ENCODE measurements at places on chromosomes 6 and 20. TPM values are rescaled to one million over a fixed set of nuclear protein-coding genes. Genes with fewer than 3 reads are reported as not detected.

RHAG gene
- total RNA-seq, result 2.5 TPM

DAAM2 gene
- 22.1 TPM for total RNA-seq

FAM209B gene
- total RNA-seq, result not detected

GRCh38 chr6:131948692-131949619 lies 2.2 kb downstream of the CCN2 start:
- H3K27me3 ChIP-seq, result no peaks in the 10 kb centered on the region
- peaks cover 15% of the 10 kb centered on the region for H3K4me1 ChIP-seq
- no peaks in the 10 kb centered on the region for H3K36me3 ChIP-seq

- no peaks in the 10 kb centered on the region for H3K4me1 ChIP-seq
- H3K36me3 ChIP-seq, result no peaks in the 10 kb centered on the region
- H3K27ac ChIP-seq, result no peak overlapping the region
- H3K4me3 ChIP-seq, result no peak overlapping the region
- no peak for DNase-seq
These were observed 32.1 kb upstream of the JAG1 start for GRCh38 chr20:10705801-10706459.

- H3K4me3 ChIP-seq, result no peak overlapping the region
- no peaks in the 10 kb centered on the region for H3K4me1 ChIP-seq
- DNase-seq, result no peak
- H3K27me3 ChIP-seq, result no peaks in the 10 kb centered on the region
These were observed 308.1 kb downstream of the EPM2A start for GRCh38 chr6:145427232-145427631.

GRCh38 chr6:95203153-95203754 lies 374.1 kb upstream of the MANEA start:
- no peaks in the 10 kb centered on the region for H3K27me3 ChIP-seq
- DNase-seq, result no peak
- H3K36me3 ChIP-seq, result no peaks in the 10 kb centered on the region
- no peak overlapping the region for H3K4me3 ChIP-seq
- no peaks in the 10 kb centered on the region for H3K4me1 ChIP-seq

- H3K27me3 ChIP-seq, result no peaks in the 10 kb centered on the region
- H3K4me3 ChIP-seq, result no peak overlapping the region
- no peak for DNase-seq
- H3K36me3 ChIP-seq, result no peaks in the 10 kb centered on the region
- no peak overlapping the region for H3K27ac ChIP-seq
- peaks cover 7% of the 10 kb centered on the region for H3K4me1 ChIP-seq
These were observed 21.6 kb downstream of the NAPB start for GRCh38 chr20:23399568-23400241.

- H3K4me3 ChIP-seq, result no peak overlapping the region
- H3K27ac ChIP-seq, result no peak overlapping the region
- H3K36me3 ChIP-seq, result no peaks in the 10 kb centered on the region
- DNase-seq, result no peak
- no peaks in the 10 kb centered on the region for H3K27me3 ChIP-seq
- no peaks in the 10 kb centered on the region for H3K4me1 ChIP-seq
These were observed 64.9 kb upstream of the EYS start for GRCh38 chr6:65771946-65772345.

GRCh38 chr20:57133926-57134650 lies 132.4 kb downstream of the BMP7 start:
- H3K4me3 ChIP-seq, result no peak overlapping the region
- no peaks in the 10 kb centered on the region for H3K36me3 ChIP-seq
- H3K27me3 ChIP-seq, result no peaks in the 10 kb centered on the region
- no peak for DNase-seq
- no peak overlapping the region for H3K27ac ChIP-seq

GRCh38 chr20:47235853-47236638 lies 120.5 kb downstream of the ZMYND8 start:
- H3K36me3 ChIP-seq, result no peaks in the 10 kb centered on the region
- DNase-seq, result no peak
- no peak overlapping the region for H3K27ac ChIP-seq
- no peak overlapping the region for H3K4me3 ChIP-seq
- no peaks in the 10 kb centered on the region for H3K4me1 ChIP-seq
- no peaks in the 10 kb centered on the region for H3K27me3 ChIP-seq

- no peak for DNase-seq
- H3K27ac ChIP-seq, result no peak overlapping the region
- H3K36me3 ChIP-seq, result no peaks in the 10 kb centered on the region
- no peaks in the 10 kb centered on the region for H3K27me3 ChIP-seq
- H3K4me3 ChIP-seq, result no peak overlapping the region
- H3K4me1 ChIP-seq, result no peaks in the 10 kb centered on the region
These were observed 56.4 kb downstream of the REPS1 start for GRCh38 chr6:138931660-138932059.

GRCh38 chr20:40278673-40279072 lies 410.4 kb downstream of the MAFB start:
- H3K36me3 ChIP-seq, result no peaks in the 10 kb centered on the region
- no peak for DNase-seq
- peak overlapping the region; percentile 72 for H3K27ac ChIP-seq
- no peak overlapping the region for H3K4me3 ChIP-seq

DNA sequence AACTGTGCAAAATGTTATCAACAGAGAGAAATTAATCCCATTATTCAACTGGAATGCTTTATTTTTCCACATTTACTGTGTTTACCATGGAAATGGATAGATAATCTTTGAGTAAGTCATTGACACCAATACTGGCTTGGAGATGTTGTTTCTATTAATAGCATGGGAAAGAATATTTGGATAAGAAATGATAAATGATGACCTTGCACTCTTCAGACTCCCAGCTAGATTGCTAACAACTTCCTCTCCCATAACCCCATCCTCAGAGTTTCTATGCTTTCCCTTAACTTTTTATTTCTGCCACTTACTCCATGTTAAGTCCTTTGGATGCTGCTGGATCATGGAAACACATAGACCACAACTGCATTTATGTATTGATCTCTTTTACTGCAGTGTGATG lies 182.5 kb downstream of the FNDC1 start:
- no peak overlapping the region for H3K4me3 ChIP-seq
- no peaks in the 10 kb centered on the region for H3K36me3 ChIP-seq
- no peak for DNase-seq
- no peak overlapping the region for H3K27ac ChIP-seq
- H3K27me3 ChIP-seq, result no peaks in the 10 kb centered on the region

DNA sequence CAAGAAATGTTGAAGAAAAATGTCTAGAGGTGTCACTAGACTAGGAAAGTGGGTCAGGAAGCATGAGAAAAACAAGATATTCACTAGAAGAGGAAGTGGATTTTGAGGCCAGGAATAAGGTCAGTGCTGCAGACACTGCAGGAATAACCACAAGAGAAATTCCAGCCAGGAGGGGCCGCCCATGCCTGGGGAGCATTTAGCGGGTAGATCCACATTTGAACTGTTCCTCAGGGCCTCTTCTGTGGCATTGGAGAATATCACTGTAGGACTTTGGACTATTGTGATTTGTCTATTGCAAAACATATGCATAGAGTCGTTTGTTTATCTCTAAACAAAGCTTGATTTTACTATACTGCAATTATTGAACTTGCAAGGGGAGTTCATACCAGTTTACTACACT lies 49.6 kb upstream of the CCDC28A start:
- H3K4me1 ChIP-seq, result peaks cover 8% of the 10 kb centered on the region
- no peaks in the 10 kb centered on the region for H3K27me3 ChIP-seq
- no peak overlapping the region for H3K4me3 ChIP-seq
- no peak for DNase-seq
- no peaks in the 10 kb centered on the region for H3K36me3 ChIP-seq

DNA sequence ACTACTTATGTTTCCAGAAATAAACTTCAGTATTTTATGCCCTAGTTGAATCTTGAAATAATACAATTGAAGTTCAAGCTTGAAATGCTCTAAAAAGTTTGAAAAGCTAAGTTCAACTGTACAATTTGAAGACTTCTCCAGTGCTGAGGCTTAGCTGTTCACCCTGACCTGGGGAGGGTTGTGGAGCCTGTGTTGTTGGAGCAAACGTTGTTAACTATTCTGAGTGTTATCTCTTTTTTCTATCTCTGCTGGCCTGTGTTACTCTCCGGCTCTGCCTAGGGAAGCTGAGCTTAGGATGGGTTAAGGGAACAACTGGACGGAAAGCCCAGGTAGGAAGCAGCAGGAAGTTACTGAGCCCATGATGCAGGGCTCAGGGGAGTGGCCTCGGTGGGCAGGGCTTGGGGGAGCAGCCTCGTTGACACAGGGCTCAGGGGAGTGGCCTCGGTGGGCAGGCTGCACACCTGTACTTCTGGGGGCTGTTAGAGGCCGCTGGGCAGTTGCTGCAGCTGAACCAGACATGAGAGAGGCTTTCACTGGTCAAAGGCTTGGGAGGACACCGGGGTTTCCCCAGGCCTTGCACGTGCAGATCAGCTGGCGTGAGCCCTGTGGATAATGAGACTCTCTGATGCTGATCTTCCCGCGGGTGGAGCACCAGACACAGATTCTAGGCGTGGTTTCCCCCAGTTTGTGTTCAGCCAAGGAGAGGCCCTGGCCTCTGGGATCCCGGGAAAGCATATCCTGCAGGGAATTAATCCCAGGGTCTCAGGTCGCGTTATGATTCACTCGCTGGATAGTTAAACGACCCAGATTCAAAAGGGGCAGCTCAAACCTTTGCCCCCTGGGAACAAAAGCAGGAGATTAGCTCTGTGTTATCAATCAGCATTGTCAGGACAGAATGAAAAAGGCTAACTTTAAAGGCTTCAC lies 58.9 kb downstream of the ERMARD start:
- no peak overlapping the region for H3K4me3 ChIP-seq
- no peaks in the 10 kb centered on the region for H3K27me3 ChIP-seq
- DNase-seq, result no peak
- H3K36me3 ChIP-seq, result no peaks in the 10 kb centered on the region
- H3K4me1 ChIP-seq, result no peaks in the 10 kb centered on the region

DNA sequence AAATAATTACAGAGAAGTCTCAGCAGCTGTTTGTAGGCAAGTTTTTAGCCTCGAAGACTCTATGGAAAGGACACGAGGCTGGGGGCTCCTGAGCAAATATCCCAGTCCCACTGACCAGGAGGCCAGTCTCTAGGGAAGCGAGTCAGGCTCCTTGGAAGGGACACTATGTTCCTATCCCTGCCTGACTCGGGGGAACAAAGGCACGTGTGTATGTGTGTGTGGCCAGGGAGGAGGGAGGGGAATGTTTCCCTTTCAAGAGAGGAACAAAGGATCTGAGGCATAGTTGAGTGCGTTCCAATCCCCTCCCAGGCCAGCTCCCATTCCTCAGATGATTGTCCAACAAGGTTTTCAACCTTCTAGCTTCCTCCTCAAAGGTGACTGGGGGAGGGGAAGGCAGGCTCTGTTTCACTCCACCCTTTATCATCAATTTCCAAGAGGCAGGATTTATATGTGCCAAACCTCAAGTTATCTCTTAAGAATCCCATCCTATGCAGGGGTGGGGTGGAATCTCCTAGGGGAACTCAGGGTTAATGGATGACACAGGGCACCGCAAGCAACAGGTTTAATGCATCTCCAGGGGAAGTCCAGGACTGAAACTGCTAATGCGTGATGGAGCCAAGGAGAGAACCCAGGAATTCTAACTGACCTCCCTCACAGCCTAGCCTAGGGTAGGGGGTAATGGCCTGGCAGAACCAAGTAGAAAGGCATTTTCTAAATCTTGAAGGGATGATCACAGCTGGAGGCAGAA lies 9.9 kb downstream of the BCL2L1 start:
- peak overlapping the region; percentile 5 for H3K4me3 ChIP-seq
- peak overlapping the region; percentile 99 for H3K27ac ChIP-seq
- peaks cover 95% of the 10 kb centered on the region for H3K4me1 ChIP-seq
- no peaks in the 10 kb centered on the region for H3K27me3 ChIP-seq

DNA sequence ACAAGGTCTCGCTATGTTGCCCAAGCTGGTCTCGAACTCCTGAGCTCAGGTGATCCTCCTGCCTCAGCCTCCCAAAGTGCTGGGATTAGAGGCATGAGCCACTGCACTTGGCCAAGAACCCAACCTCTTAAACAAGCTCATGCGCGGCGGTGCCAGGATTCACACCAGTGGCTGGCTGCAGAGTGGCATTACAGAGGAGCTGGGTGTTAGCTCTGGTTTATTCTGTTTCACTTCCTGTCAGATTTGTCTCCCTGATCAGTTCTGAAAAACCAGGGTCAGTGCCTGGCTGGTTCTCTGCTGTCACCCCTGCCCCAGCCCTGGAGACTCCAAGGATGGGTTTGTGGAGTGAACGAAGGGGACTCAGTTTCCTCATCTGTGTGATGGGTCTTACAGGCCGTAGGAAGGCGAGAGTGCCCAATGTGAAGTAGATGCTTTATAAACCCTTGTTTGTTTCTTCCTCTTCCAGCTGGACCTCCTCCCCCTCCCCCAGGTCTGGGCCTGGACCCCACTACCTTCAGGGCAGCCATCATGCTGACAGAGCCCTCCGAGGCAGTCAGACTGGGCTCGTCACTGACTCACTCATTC lies 63.4 kb downstream of the UBE2V1 start:
- H3K36me3 ChIP-seq, result no peaks in the 10 kb centered on the region
- no peak for DNase-seq
- no peak overlapping the region for H3K27ac ChIP-seq
- H3K4me3 ChIP-seq, result no peak overlapping the region

- no peaks in the 10 kb centered on the region for H3K36me3 ChIP-seq
- H3K27me3 ChIP-seq, result no peaks in the 10 kb centered on the region
- no peak for DNase-seq
- H3K4me1 ChIP-seq, result no peaks in the 10 kb centered on the region
- H3K27ac ChIP-seq, result no peak overlapping the region
These were observed 525.0 kb downstream of the GRIK2 start for GRCh38 chr6:101918471-101918870.

GRCh38 chr6:42154461-42155209 lies 12.2 kb upstream of the C6orf132 start:
- H3K27ac ChIP-seq, result no peak overlapping the region
- no peaks in the 10 kb centered on the region for H3K36me3 ChIP-seq
- no peaks in the 10 kb centered on the region for H3K4me1 ChIP-seq

GRCh38 chr20:50491926-50492634 lies 18.1 kb upstream of the PTPN1 start:
- H3K4me3 ChIP-seq, result no peak overlapping the region
- H3K27ac ChIP-seq, result no peak overlapping the region
- peaks cover 11% of the 10 kb centered on the region for H3K4me1 ChIP-seq
- DNase-seq, result no peak
- H3K27me3 ChIP-seq, result no peaks in the 10 kb centered on the region

GRCh38 chr6:37971711-37972390 lies 152.3 kb downstream of the ZFAND3 start:
- H3K4me3 ChIP-seq, result no peak overlapping the region
- DNase-seq, result no peak
- H3K27me3 ChIP-seq, result no peaks in the 10 kb centered on the region
- H3K4me1 ChIP-seq, result peaks cover 7% of the 10 kb centered on the region
- H3K36me3 ChIP-seq, result no peaks in the 10 kb centered on the region
- no peak overlapping the region for H3K27ac ChIP-seq

GRCh38 chr6:75449630-75450206 lies 43.9 kb downstream of the FILIP1 start:
- H3K27ac ChIP-seq, result no peak overlapping the region
- H3K36me3 ChIP-seq, result no peaks in the 10 kb centered on the region
- DNase-seq, result no peak
- no peaks in the 10 kb centered on the region for H3K4me1 ChIP-seq

DNA sequence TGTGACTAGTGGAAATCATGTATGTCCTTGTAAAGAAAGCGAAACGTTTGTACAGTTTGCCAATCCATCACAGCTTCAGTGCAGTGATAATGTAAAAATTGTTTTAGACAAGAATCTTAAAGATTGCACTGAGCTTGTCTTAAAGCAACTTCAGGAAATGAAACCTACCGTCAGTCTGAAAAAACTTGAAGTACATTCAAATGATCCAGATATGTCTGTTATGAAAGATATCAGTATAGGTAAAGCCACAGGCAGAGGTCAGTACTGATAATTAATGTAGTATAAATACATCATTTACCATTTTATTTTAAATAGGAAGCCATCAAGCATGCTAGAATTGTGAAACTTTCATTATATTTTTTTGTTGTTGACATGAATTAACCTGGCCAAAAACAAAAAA lies 60.9 kb upstream of the SMIM8 start:
- no peak overlapping the region for H3K4me3 ChIP-seq
- no peak for DNase-seq
- no peaks in the 10 kb centered on the region for H3K36me3 ChIP-seq
- no peaks in the 10 kb centered on the region for H3K27me3 ChIP-seq
- no peak overlapping the region for H3K27ac ChIP-seq
